Heart right ventricle (tissue), 16 donors: ENCODE measurements at places on chromosomes 3 and 15.

GRCh38 chr3:132660811-132661070 lies 612 bp downstream of the UBA5 start:
- no peak for DNase-seq
- H3K4me3 ChIP-seq = peak overlapping the region; percentile 92
- H3K27me3 ChIP-seq = no peaks in the 10 kb centered on the region
- peak overlapping the region; percentile 95 for H3K27ac ChIP-seq

GRCh38 chr3:90241481-90241880 lies 1134.1 kb downstream of the EPHA3 start:
- no peaks in the 10 kb centered on the region for H3K27me3 ChIP-seq
- H3K4me1 ChIP-seq = no peaks in the 10 kb centered on the region
- no peak overlapping the region for H3K4me3 ChIP-seq
- no peak for DNase-seq

DNA sequence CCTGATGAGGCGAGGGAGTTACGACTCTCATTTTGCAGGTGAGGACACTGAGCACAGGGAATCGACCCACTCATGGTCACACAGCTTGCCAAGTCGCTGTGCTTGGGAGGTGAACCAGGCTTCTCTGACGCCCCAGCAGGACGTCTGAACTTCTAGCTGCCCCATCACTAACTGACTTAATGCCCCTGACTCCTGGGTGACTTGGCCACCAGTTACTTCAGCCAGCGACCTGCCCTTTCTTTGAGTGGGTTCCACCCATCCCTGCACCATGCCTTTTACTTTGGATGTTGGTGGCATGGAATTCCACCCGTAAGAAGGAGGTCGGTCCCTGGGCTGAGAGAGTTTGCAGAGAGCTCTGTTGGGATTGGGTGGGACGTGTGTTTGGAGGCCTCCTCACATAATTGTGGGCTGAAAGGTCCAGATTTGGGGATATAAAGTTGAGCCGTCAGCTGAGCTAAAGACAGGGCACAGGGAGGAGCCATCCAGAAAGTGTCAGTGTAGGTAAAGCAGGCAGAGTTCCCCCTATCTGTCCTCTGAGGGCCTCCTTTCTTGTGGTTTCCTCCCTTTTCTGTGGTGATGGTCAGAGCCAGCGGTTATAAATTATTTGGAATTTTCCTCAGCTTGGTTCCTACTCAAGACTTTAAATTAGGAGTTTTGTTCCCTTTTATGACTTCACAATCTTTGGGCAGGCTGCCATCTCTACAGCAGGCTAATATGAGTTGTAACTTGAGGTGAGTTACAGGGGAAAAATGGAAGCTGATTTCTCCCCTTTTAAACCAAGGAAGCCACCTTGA lies 55.0 kb downstream of the FLNB start:
- peaks cover 35% of the 10 kb centered on the region for H3K4me1 ChIP-seq
- no peaks in the 10 kb centered on the region for H3K36me3 ChIP-seq
- no peak for DNase-seq
- H3K27me3 ChIP-seq = no peaks in the 10 kb centered on the region

DNA sequence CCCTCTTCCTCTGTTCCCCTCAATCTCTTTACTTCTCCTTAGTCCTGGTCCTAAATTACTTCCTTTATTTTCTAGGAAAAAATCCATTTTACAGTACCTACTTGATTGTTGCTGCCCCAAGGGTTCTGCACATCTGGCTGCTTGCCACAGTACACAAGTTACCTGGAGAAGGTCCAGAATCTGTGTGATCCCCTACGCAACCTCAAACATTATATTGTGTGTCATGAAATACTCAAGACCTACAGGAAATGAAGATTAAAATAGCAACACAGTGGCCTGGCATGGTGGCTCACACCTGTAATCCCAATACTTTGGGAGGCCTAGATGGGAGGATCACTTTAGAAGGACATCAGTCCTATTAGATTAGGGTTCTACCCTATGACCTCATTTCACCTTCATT lies 48.7 kb downstream of the PRKAR2A start:
- no peaks in the 10 kb centered on the region for H3K27me3 ChIP-seq
- DNase-seq = no peak
- peaks cover 5% of the 10 kb centered on the region for H3K4me1 ChIP-seq
- no peak overlapping the region for H3K4me3 ChIP-seq
- no peak overlapping the region for H3K27ac ChIP-seq

GRCh38 chr3:46614431-46614830 lies 2.1 kb downstream of the FAM240A start:
- H3K27ac ChIP-seq = no peak overlapping the region
- DNase-seq = no peak
- H3K27me3 ChIP-seq = no peaks in the 10 kb centered on the region
- no peaks in the 10 kb centered on the region for H3K4me1 ChIP-seq
- H3K36me3 ChIP-seq = no peaks in the 10 kb centered on the region

- H3K4me3 ChIP-seq = no peak overlapping the region
- H3K27ac ChIP-seq = no peak overlapping the region
- H3K36me3 ChIP-seq = no peaks in the 10 kb centered on the region
- DNase-seq = no peak
Measured at GRCh38 chr3:115428841-115429240, 194.5 kb upstream of the GAP43 start.

DNA sequence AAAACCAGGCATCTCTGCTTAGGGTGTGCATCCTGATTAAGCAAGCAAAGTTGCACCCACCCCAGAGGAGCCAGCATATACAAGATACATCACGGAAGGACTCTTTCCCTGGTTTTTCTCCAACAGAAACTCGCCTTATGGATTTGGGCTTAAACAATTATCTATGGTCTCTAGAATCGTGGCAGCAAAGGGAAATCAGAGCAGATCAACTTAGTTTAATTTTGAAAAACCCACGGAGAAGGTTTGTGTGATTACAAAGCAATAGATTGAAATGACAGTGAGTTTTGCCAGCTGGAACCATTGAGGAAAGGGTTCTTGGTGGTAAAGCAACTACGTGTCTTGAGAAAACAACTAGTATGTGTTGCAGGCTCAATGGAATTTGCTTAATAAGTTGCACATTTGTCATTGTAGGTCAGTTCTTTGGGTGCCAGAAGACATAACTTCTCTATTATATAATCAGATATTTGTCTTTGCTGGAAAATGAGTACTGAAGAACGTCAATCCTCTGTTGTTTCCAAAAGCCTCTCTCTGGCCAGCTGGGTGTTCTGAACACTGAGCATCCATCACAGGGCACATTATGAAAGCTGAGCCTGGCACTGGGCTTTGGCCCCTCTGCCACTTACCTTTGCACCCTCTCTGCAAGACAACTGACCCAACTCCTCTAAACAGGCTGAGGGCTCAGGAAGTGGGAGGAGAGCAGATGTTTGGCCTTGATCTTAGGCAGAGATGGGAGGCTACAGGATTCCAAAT lies 75.7 kb upstream of the FBN1 start:
- no peaks in the 10 kb centered on the region for H3K36me3 ChIP-seq
- H3K4me1 ChIP-seq = no peaks in the 10 kb centered on the region
- H3K27me3 ChIP-seq = no peaks in the 10 kb centered on the region
- no peak for DNase-seq

- no peaks in the 10 kb centered on the region for H3K36me3 ChIP-seq
- H3K4me3 ChIP-seq = peak overlapping the region; percentile 67
- H3K4me1 ChIP-seq = peaks cover 47% of the 10 kb centered on the region
- no peaks in the 10 kb centered on the region for H3K27me3 ChIP-seq
- peak overlapping the region; percentile 92 for H3K27ac ChIP-seq
Measured at GRCh38 chr3:14401692-14402303, 608 bp upstream of the SLC6A6 start.

GRCh38 chr15:45583731-45584639 lies 3.2 kb upstream of the BLOC1S6 start:
- peaks cover 2% of the 10 kb centered on the region for H3K27me3 ChIP-seq
- no peak overlapping the region for H3K27ac ChIP-seq
- no peaks in the 10 kb centered on the region for H3K36me3 ChIP-seq

DNA sequence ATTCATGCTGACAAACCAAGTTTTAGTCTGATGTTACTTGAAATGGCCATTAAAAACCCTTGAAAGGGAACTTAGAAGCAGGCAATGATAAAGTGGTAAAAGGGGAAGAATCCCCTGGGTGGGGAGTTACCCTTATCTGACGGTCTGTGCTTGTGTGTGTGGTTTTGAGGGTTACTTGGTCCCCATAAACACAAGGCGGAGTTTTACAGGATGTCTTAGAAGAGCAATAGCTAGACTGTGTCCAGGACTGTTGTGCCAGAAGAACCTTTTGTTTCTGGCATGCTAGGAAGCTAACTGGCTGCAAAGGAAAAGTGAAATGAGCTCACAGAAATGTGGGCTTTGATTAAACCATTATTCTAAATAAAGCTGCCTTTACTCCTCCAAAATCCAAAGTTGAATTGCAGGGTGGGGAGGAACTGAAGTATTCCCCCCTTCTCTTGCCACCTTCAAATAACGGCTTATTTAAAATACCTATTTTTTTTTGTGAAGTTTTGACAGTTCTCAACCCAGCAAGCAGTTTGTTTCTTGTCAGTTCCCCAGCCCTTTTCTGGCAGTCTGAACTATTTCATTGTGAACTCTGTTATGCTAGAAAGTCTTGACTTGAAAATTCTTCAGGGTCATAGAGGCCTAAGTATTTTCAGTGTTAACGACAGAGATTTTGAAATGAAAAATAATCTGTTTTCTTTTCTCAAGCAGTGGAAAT lies 443.5 kb downstream of the OTOL1 start:
- H3K36me3 ChIP-seq = no peaks in the 10 kb centered on the region
- peak overlapping the region; percentile 6 for H3K27ac ChIP-seq
- H3K27me3 ChIP-seq = no peaks in the 10 kb centered on the region

GRCh38 chr15:26945046-26945445 lies 25.9 kb upstream of the GABRG3 start:
- DNase-seq = no peak
- H3K27me3 ChIP-seq = no peaks in the 10 kb centered on the region
- no peak overlapping the region for H3K27ac ChIP-seq
